ENCODE measurements at places on chromosomes 2 and 18. TPM values are rescaled to one million over a fixed set of nuclear protein-coding genes. Genes with fewer than 3 reads are reported as not detected.
A peak's percentile ranks its signal among the peaks of the same experiment; 100 is the strongest.

DNA sequence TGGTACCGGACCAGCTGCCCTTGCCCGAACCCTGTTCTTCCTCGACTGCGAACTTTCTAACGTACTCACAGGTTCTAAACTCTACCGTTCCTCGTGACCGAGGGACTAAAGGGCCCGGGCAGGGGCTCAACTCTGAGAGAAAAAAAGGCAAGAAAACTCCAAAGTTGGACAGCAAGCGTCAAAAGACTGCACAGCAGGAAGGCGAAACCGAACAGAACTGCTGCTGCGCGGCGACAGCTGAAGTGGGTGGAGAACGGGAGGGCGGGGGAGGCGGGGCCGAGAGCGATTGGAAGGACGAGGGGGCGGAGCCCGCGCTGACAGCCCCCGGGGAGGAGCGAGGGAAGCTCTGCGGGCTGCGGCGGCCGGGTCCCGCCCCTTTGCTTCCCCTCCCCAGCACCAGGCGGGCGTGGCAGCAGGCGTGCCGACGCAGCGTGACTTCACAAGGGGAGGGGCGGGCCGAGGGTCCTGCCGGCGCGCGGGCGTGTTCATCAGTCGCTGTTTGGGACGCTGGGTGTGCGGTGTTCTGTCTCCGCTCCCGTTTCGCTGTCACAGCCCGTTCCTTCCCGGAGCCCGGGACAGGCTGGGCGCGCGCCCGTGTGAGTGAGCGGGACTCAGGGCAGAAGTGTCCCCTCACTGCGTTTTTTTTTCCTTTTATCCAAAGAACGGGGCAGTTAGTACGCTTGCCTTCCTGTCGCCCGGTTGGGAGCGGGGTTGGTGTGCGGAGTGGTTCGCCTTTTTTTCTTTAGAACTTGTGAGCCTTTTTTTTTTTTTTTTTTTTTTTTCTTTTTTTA is at the start of gene NABP1:
Gene NABP1 (plus strand): TSS at position 491 of the 791 bp plus-strand sequence. CDS start 479 bp downstream, outside the sequence.
- DNase-seq = peak; percentile 99

- DNase-seq = no peak
Observed at GRCh38 chr2:16246911-16247310, 306.6 kb downstream of the MYCN start.

- no peak for DNase-seq
Observed at GRCh38 chr2:134674687-134675086, 44.1 kb downstream of the TMEM163 start.

- DNase-seq = no peak
Observed at GRCh38 chr2:190781604-190782198, 98.9 kb upstream of the GLS start.

GRCh38 chr2:168345601-168346000 is 98.2 kb upstream of the STK39 start:
- DNase-seq = no peak

- DNase-seq = no peak
Observed at GRCh38 chr2:200422071-200422470, 87.8 kb downstream of the KCTD18 start.

- DNase-seq = peak; percentile 76
Observed at GRCh38 chr2:43169099-43169945, 57.1 kb downstream of the ZFP36L2 start.

DNA sequence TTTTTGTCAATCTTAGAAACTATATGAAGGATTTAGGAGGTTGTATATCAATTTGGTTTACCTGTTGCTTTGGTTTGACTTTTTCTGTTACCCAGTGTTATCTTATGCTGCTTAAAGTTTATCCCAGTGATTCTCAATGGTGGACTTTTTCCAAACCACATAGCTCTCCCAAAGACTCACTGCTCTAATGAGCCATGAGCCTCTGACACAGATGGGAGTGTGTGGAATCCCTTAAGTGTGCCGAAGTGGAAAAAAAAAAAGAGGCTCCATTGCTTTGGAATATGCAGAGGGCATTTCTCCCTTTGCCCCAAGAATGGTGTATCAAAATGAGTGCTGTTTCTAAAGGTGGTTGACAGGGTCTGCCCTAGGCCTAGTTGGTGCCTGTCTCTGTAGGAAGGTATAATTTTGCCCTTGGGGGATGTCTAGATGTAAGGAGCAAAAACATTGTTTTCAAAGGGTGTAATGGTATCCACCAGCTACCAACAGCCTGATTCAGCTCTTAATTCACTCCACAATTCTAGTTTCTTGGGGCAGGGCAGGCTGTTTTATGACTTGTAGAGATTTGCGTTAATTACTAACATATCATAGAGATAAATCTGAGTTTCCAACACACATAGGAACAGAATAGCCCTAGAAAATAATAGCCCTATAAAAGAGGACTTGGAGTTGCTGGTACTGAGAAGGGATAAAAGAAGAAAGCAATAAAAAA is 64.3 kb upstream of the CYP26B1 start:
- no peak for DNase-seq

DNA sequence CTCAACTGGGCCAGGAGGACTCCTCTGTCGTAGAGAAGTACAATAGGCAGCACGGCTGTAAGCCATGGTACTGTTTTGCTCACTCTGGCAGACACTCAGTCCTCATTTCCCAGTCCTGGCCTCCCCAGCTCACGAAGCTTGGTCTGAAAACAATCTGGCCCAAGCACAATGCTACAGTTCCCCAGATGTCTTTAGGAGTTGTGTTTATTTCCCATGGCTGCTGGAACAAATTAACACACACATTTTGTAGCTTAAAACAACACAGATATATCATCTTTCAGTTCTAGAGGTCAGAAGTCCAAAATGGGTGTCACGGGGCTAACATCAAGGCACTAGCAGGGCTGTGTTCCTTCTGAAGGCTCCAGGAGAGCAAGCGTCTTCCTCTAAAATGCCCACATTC is 13.0 kb downstream of the FABP1 start:
- no peak for DNase-seq

DNA sequence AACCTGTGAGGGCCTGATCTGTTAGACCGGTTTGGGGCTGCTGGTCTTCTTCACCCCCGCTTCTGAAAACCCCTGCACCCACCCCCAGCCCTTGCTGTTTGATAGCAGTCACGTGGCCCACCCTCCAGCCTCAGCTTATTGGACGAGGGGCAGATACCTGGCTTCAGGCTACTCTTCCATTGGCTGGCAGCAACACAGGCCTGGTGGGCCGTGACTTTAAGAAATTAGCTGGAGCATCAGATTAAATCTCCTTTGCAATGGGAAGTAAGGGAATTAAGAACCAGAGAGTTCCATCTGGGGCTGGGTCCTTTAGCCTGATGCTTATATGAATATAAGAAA is 107.3 kb downstream of the KLHL29 start:
- no peak for DNase-seq

DNA sequence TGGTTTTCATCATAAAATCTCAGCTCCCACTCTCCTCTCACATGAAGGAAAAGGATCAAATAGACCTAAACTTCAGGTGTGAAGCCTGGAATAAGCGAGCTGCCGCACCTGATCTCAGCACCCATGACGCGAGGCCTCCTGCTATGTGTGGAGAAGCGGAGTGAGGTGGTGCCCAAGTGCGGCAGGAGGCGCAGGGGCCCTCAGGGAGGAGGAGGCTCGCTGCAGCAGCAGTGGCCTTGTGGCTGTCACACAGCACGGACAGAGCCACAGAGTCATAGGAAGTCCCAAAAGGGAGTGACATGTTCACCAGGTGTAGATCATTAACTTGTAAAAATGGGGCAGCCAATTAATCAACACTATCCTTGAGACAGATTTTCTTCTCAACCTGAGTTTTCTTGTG is 9.1 kb downstream of the SCLY start:
- DNase-seq = no peak

- DNase-seq = no peak
Observed at GRCh38 chr2:237870754-237871651, 11.6 kb downstream of the RAMP1 start.

- DNase-seq = peak; percentile 45
Observed at GRCh38 chr2:233833345-233833744, 21.0 kb downstream of the HJURP start.

DNA sequence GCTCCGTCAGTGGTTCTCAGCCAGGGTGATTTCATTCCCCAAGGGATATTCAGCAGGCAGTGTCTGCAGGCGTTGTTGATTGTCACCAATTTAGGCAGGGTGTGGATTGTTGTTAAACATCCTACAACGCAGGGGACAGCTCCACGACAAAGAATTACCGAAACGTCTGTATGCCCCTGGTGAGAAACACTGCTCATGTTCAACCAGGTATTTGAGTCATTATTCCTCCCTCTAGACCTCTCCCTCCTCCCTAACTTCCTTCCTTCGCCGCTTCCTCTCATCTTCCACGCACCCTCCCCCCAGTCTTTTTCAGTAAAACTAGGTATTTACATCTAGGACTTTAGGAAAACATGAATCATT is 50.8 kb downstream of the NCK2 start:
- DNase-seq = no peak

DNA sequence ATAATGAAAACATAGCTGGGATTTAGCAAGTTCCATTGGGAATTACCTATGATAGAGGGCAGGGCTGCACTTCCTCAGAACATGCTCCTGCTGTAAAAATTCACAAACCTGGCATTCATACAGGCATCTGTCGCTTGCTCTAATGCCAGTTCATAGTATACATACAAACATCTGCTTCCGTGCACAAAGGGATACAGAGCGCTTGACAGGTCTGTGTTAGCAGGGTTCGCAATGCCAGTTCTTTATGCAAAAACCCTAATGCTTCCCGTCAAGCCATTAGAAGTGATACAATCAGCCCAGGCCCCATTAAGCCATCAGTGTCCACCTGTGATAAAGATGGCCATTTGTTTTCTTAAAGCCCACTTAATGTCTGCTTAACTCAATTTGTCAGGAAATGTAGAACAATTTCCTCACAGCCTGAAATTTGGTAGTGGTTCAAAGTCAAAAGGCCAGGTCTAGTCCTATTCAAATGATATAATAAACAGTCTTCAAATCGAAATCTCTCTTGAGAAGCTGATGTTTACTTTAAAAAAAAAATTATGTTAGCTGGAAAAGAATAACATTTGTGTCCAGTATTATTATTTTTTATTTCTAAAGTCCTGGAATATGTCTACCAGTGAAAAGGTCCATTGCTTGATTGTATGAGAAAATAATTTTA is 556.3 kb downstream of the ARHGAP15 start:
- no peak for DNase-seq

DNA sequence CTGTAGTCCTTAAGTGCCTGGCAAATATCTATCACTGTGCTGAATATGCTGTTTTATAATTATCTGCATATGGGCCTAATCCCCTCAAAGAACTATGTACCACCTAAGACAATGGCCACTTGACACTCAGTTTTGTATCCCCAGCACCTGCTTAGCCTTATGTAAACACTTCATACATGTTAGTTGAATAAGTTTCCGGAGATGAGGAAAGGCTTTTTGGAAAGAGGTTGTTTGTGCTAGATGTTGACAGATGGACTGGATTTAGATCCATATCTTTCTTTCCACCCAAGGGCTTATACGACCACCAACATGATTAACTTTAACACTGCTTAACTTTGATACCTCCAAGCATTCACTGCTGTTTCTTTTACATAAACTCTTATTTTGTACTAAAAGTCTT is 63.3 kb downstream of the FAM228A start:
- no peak for DNase-seq

- no peak for DNase-seq
Observed at GRCh38 chr2:190910341-190911136, 29.9 kb downstream of the GLS start.

GRCh38 chr2:80748592-80748991 is 444.0 kb upstream of the LRRTM1 start:
- no peak for DNase-seq

- peak; percentile 46 for DNase-seq
Observed at GRCh38 chr2:240628808-240629618, 3.7 kb downstream of the GPR35 start.

- DNase-seq = no peak
Observed at GRCh38 chr2:168231609-168232241, 15.7 kb downstream of the STK39 start.

DNA sequence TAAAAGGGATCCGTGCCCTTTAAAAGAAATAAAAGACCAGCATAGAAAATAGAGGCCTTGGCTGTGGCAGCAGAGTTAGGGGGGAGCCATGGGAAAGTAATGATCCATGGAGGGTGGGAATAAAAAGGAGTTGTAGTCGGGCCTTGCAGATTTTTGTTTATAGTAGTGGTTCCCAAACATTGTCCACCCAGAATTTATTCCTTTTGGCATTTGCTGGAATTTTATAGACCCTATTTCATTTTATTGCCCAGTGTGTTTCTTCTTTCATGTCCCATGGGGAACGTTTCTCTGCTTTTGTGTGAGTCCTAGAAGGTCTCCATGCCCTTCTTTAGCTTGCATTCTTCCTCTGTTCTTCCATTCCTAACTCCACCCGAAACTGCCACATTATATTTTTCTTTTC is 222.2 kb downstream of the LTBP1 start:
- DNase-seq = no peak

DNA sequence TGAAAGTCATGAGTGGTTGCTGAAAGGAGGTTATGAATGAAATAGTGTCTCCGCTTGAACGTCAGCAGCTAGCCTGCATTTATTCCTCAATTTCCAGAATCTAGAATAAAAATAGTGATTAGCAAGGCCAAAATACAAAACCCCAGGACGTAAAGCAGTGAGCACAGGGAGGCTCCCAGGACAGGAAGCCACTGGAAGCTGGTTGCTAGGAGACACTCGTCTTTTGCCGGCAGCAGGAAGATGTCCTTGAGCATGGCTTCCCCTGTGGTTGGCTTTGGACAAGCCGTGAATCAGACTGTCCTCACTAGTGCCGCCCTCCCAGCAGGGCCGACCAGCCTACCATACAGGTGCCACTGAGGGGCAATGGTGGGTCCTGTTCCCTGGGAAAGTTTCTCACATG is 374.4 kb downstream of the MTX2 start:
- DNase-seq = no peak

DNA sequence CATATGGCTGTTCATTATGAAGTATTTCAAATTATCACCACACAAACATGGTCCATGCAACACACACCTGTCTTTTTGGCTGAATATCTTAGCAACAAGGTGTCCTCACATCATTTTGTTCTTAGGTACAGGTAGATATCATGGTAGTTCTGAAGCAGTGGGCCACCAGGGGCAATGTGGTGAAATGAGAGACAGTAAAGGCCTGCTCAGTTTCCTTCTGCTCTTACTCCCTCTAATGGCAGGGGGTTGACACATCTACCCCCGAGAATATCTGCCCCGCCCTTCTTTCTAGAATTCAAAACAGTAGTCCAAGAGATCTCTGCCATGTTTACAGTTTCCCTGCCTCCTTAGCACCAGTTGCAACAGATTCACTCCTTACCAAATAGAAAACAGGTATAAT is 147.0 kb upstream of the KLHL14 start:
- DNase-seq = no peak

COL4A4 gene
- 0.16 TPM for total RNA-seq

CRYGD gene
- not detected for total RNA-seq

TMEM17 gene
- 6.1 TPM for total RNA-seq

TEX44 gene
- not detected for total RNA-seq

MYO5B gene
- total RNA-seq = 44.4 TPM

IL1F10 gene
- total RNA-seq = 23.2 TPM

RGPD3 gene
- 0.34 TPM for total RNA-seq

HOXD13 gene
- total RNA-seq = not detected

ST8SIA5 gene
- not detected for total RNA-seq

LYG1 gene
- total RNA-seq = 0.89 TPM

PRSS56 gene
- not detected for total RNA-seq

LINC00305 gene
- not detected for total RNA-seq

NT5DC4 gene
- 4.2 TPM for total RNA-seq

SIGLEC15 gene
- 0.57 TPM for total RNA-seq
